ENCODE measurements at places on chromosomes 2 and 18.

DNA sequence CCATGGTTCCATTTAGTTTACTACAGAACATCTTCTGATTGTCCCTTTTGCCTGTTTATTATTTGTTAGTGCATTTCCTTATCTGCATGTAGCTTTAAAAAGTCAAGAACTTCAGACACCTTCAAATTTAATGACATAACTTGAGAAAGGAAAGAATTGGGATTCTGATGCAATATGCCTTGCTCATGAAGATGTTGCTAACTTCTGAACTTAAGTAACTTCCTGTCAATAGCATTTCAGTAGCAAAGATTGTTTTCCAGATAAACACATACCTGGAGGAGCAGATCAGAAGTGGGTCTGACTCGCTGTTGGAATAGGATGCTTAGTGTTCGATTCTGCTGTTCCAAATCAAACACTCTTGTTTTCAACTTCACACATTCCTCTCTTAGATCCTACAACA lies 190.2 kb upstream of the LYPD1 start:
- DNase-seq: no peak

DNA sequence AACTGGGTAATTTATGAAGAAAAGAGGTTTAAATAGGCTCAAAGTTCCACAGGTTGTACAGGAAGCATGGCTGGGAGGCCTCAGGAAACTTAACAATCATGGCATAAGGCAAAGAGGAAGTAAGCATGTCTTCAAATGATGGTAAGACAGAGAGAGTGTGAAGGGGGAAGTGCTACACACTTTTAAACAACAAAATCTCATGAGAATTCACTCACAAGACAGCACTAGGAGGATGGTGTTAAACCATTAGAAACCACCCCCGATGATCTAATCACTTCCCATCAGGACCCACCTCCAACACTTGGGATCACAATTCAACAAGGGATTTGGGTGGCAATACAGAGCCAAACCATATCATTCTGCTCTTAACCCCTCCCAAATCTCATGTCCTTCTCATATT lies 34.9 kb downstream of the CFAP210 start:
- no peak for DNase-seq

GRCh38 chr2:189234991-189235390 lies 55.4 kb upstream of the COL5A2 start:
- DNase-seq: no peak

DNA sequence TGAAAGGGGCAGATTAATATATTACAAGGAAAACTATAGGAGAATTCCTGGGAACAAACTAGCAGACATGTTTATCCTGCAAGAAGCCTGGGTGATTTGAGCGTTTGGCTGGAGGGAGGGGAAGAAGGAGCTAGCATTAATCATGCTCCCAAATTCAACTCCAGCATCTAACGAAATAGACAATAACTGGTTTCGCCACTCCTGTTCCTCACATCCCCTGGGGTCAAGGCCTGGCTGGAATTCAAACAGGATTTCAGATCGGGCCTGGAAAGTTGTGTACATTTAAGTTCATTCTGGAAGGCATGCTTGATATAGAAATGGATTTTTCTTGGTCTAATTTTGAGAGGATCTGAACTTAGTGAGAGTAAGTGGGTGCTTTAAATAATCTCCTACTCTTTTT lies 126.1 kb upstream of the CTAGE1 start:
- DNase-seq: no peak

DNA sequence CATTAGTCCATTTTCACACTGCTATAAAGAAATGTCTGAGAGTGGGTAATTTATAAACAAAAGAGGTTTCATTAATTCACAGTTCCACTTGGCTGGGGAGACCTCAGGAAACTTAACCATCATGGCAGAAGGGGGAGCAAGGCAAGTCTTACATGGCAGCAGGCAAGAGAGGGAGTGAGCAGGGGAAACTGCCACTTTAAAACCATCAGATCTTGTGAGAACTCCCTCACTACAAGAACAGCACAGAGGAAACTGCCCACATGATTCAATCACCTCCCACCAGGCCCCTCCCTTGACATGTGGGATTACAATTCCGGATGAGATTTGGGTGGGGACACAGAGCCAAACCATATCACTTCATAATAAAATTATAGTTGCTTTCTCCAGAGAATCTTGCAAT lies 365.5 kb upstream of the ID2 start:
- no peak for DNase-seq

DNA sequence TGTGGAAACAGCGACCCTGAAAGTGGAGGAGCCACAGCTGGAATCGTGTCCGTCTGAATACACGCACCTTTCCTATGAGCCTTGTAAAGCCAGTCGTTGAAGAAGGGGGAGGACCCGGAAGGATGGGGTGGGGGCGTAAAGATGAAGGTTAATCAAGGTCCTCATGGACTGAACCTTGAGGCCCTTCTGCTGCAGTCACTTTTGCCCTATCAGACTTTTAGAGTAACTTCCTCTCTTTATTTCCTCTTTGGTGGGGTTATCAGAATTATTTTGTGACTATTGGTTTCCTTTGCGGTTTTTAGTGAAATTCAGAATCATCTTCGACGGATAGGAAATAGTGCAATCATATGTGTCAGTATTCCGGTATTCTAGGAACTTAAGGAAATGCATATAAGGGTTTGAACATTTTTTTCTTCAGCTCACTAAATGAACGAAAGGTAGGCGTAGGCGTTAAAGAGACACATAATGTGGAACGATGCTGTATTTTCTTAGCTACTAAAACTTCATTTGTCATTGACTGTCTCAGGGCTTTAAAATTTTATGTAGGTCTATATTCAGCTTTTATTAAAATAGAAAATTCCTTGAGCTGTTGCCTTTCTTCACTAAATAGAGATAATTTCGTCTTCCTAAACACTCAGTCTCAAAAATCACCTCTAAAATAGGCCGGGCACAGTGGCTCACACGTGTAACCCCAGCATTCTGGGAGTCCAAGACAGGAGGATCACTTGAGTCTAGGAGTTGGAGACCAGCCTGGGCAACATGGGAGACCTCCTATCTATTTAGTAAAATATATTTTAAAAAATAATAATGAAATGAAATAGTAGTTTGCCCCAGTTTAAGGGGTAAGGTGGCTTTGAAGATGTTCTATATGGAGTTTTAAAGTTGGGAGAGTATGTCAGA lies 1.4 kb upstream of the YES1 start:
- DNase-seq: peak; percentile 79

DNA sequence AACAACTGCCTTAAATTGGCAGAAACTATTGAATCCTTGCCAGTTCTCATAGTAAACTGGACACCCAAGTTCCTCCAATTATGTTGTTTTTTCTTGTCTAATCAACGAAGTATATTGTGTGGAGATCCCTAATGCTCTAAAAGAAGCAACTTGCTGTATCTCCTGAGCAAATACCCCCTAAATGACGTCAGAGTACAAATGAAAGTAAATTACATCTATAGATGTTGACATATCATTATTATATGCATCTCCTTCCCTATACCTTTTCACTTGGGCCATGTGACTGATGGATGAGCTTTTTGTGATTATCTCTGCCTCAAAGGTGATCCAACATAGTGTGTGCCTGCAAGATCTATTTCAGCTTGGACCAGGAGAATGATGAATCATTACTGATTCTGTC lies 159.4 kb downstream of the CCDC148 start:
- DNase-seq: no peak

- DNase-seq: no peak
These were observed 13.6 kb downstream of the EML4 start for GRCh38 chr2:42182654-42183308.

DNA sequence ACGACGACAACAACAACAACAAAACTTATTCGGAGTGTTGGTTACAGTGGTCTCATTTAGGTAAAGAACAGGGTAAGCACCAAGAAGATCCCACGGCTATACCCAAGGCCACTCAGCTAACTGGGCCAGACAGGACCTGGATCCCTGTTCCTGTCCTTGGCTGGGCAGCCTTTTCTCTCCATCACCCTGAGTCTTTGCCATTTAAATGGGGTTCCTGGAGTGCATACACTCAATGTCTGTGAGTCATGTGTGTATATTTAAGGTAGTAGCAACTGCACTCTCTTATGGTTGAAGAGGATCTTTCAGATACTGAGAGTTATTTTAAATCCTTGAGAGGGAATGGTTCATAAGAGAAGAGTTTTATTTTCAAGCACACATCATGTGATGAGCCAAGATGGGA lies 35.3 kb downstream of the ADCYAP1 start:
- DNase-seq: no peak

DNA sequence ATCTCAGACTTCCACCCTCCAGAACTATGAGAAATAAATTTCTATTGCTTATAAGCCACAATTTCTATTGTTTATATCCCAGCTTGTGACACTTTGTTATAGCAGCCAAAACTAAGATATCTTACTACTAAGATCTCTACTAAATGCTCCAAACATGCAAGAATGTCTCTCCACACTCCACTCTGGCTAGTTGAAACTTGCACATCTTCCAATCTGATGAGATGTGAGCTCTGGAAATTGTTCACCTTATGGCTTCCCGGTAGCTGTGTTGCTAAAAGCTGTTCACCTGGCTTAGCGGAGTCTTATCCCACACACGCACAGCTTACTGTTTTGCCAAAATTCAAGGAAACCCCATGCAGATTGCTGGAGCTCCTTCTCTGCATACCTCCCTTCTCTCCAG lies 43.9 kb downstream of the PKDCC start:
- no peak for DNase-seq

GRCh38 chr2:105890856-105891255 lies 146.1 kb downstream of the NCK2 start:
- no peak for DNase-seq

- no peak for DNase-seq
These were observed 381.0 kb downstream of the MTX2 start for GRCh38 chr2:176650104-176650837.

DNA sequence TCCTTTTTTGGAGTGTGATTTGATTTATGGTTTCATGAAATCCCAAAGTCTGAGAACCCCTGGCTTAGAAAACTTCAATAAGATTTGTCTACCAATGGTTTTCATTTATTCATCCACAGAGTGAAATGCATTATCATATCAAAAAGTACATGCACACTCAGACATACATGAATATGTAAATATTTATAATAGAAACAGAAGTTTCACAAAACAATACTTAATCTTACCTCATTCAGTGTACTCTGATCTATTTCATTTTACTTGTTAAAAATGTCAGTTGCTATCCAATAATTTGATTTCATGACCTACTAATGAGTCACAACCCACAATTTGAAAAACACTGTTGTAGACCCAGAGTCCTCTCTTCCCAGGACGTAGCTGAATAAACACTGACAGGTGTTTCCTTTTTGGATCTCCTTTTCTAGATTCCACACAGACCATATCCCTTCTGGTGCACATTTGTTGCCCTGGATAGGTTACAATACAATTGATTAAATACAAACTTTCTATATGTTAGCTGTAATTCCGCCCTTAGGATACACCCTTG lies 10.4 kb upstream of the CAVIN2 start:
- DNase-seq: no peak

DNA sequence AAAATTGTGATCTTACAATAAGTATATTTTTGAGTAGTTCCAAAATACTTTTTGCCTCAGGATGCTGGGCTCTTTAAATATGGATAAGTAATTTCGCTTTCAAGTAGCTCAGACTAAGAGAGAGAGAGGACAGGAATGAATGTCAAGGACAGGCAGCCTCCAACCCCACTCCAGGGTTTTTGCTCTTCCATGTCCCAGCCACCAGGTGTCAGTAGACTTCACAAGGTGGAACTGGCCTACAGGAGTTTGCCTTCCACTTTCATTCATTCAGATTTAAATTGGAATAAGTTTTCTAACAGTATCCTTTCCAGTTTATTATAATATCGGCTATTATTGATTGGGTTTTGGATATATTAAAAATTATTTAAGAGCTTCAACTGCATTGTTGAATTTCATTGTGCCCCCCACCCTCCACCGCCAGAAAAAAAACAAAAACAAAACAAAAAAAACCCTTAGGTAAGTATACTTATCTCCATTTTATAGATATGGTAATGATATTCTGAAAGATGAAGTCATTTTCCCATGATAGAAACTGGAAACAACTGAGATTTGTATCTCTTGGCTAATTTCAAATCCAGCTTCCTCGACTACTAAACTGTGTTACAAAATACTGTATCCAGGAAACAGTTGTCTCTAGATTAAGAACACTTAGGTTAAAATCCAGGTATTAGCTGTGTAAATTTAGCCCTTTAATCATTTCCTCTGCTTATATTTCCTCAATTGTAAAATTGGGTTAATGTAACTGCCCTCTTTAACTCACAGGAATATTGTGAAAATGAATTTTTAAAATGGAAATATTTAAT lies 793.1 kb downstream of the ERBB4 start:
- peak; percentile 52 for DNase-seq

- DNase-seq: peak; percentile 95
These were observed 19.1 kb upstream of the GPR55 start for GRCh38 chr2:230944123-230944653.

DNA sequence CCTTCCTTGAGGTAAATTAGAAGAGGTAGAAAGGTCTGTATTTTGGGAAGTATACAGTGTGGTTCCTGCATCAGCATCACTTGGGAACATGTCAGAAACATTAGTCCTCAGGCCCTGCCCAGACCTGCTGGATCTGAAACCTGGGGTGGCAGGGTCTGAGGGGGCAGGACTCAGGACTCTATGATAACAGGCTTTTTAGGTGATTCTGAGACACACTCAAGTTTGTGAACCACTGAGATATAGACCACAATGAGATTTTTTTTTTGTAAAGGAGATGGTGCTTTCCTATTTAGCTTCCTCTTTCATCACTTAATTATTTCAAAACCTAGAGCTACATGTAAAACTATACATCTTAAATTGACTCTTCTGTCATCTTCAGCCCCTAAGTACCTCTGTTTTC lies 262.7 kb upstream of the SPOPL start:
- no peak for DNase-seq

GRCh38 chr2:43115881-43116280 lies 110.5 kb downstream of the ZFP36L2 start:
- no peak for DNase-seq

DNA sequence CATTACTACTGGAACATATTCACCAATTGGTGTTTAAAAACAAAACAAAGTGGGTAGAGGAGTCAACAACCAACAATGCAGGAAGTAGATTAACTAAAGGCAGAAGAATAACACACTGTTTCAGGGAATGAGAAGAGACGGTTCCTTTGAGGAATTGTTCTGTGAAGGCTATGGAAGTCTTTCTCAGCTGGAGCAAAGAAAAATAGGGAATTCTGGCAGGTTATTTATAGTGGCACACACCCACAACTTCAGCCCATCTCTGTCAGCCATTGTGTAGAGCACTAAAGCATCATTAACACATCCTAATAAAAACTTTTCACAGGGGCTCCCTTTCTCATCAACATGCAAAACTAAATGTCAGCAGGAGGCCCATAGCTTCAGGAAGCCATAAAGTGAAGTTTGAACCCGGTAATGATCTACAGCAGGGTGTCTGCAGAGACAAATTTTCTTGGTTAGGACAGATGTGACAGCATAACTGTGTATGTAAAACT lies 113.6 kb downstream of the CDH2 start:
- no peak for DNase-seq

DNA sequence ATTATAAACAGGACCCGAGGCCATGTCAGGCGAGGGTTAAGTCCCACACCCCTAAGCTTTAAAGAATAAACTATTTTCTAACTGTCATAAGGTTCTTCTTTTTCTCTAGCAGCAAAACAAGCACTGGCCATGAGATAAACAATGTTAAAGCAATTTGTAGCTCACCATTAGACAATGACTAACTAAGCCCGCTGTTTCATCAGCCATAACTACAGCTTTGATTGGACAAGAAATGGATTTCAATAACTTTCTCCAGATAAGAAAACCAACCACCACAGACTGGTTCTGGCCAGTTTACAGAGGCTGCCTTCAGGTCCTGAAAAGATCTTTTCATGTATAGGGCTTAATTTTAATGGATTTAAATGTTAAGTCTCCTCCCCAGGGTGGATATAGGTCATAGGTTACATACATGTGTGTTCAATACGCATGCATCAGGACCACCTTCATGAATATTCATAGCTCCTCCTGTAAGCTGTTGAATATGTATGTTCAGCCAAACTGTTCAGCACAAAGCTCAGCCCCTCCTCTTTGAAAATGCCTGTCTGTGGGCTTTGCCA lies 108.7 kb upstream of the RAB6C start:
- no peak for DNase-seq

Measured in activated CD4-positive, alpha-beta T cell treated with anti-CD3 and anti-CD28 coated beads, Interleukin-2, amount 50 U/mL, for 16 hours (primary cell).